Activated CD4-positive, alpha-beta T cell treated with anti-CD3 and anti-CD28 coated beads for 1 hour (primary cell): ENCODE measurements at places on chromosomes 5 and 9.

GRCh38 chr9:95556521-95556920 lies 39.8 kb upstream of the PTCH1 start:
- no peak for DNase-seq

GRCh38 chr5:175690025-175690424 lies 32.2 kb downstream of the HRH2 start:
- DNase-seq = no peak

- no peak for DNase-seq
Observed at GRCh38 chr9:104747245-104747564, 278 bp upstream of the NIPSNAP3A start.

GRCh38 chr5:86546582-86546981 lies 71.2 kb upstream of the COX7C start:
- DNase-seq = no peak
